ENCODE measurements at places on chromosomes 3 and 15. TPM values are rescaled to one million over a fixed set of nuclear protein-coding genes. Genes with fewer than 3 reads are reported as not detected.

HIGD2B gene
- not detected for total RNA-seq

CCDC12 gene
- total RNA-seq: 50.1 TPM

B3GNT5 gene
- total RNA-seq: 6.1 TPM

LRTM1 gene
- total RNA-seq: not detected

HTR3E gene
- total RNA-seq: not detected

FBN1 gene
- total RNA-seq: 143 TPM

CCR8 gene
- not detected for total RNA-seq

ZNF860 gene
- 0.74 TPM for total RNA-seq

XYLB gene
- 7.0 TPM for total RNA-seq

SUSD5 gene
- 1.4 TPM for total RNA-seq

FANCD2OS gene
- total RNA-seq: not detected

GP9 gene
- total RNA-seq: not detected

ITPKA gene
- 0.11 TPM for total RNA-seq

GOLGA8S gene
- total RNA-seq: 0.33 TPM

MELTF gene
- total RNA-seq: 0.53 TPM

DNA sequence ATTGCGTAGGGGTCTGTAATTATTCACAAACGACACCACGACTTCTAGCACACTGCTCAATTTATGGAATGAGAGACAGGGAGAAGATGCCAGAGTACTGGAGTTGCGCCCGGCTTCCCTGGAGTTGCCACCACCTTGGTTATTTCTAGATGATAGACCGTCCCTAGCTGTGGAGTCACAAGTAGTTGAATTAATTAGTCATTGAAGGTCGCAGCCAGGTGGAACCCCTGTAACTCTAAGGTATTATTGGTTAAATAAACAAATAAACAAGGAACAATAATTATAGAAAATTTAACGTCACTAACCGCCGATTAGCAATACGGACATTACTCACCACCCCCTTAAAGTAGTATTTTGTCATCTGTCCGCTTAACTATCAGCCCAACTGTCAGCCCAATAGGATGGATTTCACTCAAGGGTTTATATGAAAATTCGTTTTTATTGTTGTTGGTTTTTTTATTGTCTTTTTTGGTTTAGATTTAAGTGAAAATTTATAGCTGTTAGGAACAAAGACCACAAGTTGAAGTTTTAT is 911 bp upstream of the AZI2 start:
- DNase-seq: no peak

- no peak for DNase-seq
These were observed 251.2 kb upstream of the CTDSPL start for GRCh38 chr3:37610529-37610928.

GRCh38 chr15:95018888-95019545 is 787.7 kb downstream of the MCTP2 start:
- no peak for DNase-seq

DNA sequence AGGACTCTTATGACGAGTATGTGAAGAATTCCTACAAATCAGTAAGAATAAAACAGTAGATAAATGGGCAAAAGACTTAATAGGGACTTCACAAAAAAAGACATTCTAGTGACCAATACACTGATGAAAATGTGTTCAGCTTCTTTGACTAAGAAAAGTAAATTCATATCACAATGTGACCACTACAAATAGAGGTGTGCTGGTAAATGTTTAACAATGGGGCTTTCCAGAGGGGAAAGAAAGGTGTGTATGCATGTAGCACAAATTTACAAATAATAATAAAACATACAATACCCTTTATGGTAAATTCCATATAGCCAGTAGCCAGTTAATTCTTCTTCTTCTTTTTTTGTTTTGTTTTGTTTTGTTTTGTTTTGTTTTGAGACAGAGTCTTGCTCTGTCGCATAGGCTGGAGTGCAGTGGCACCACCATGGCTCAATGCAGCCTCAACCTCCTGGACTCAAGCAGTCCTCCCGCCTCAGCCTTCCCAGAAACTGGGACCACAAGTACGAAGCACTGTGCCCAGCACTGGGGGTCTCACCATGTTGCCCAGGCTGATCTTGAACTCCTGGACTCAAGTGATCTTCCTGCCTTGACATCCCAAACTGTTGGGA is 17.5 kb upstream of the NMD3 start:
- DNase-seq: no peak

GRCh38 chr3:136351351-136351750 is 101.2 kb downstream of the PCCB start:
- DNase-seq: no peak

DNA sequence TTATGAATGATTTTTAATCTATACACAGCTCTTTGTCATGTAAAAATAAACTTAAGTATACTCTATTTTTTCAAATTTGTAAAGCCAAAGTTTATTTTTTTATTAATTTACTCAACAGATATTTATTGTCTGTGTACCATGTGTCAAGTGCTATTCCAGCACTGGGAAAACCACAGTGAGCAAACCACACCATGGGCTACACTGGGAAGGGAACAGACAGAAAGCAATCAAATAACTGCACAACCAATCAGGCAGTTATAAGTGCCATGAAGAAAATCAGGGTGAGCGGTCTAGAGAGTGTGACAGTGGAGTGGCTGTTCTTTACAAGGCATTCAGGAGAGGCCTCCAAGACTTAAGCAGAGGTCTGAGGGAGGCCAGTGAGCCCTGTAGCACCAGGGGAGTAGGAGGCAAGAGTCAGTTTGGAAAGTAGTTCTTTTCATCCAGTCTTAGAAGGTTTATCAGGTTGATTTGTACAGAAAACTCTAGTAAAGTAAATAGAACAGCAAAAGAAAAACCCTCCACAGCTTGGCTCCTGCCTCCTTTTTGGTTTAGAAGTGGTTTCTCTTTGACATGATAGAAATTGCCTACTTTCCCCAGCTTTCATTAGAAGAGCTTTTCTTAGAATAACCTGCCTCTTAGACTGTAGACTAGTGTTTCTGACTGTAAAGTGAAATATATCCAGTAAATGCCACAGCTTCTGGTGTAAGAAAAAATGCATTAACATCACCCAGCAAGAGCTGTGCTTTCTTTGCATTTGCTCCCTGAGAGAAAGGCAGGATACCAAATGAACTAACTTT is 13.7 kb downstream of the EIF2AK4 start:
- DNase-seq: no peak

- peak; percentile 17 for DNase-seq
These were observed 115.4 kb upstream of the GALNT15 start for GRCh38 chr3:16059081-16059537.

GRCh38 chr15:43330780-43331087 is 361 bp upstream of the LCMT2 start:
- DNase-seq: no peak

DNA sequence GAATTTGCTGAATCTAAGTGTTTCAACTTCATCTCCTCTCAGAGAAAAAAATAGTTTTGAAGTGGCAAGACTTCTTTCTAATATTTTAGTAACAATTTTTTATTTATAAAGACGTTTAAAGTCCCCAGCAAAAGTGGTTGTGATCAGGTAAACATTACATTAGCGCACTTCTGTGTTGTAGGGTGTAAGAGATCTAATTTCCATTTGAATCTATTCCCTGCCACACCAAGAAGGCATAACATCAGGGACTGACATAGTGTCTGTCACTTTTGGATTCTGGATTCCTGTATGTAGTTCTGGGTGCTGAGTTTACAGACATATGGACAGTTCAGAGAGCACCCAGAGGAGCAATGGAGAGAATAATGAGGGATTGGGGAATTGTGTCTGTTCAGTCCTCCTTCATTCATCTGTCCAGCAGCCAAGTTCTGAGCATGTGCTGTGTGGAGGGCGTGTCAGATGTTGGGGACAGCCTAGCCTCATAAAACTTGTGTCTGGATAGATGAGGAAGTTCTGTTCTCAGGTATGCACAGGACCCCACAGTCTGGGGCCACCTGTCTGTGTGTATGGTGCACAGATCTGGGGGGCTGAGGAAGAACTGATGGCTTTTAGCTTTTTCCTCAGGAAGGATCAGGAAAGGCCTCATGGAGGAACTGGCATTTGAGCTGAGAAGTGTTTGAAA is 65.6 kb downstream of the MAP2K5 start:
- DNase-seq: no peak

- no peak for DNase-seq
These were observed 6.4 kb upstream of the EID1 start for GRCh38 chr15:48871542-48871941.

DNA sequence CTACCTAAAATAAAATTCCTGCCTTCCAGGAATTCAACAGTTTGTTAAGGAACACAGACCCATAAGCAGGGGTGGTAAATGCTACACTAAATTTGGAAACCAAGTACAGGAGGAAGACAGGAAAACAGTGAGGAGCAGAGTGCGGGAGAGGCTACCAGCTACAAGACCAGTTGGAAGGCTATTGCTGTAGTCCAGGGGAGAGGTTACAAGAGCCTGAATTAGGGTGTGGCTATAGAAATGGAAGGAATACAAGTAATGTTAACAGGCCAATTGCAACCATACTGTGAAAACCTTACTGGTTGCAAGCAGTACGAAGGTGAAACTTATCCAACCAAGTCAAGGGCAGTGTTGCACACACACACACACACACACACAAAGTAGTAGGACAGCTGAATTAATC is 880 bp upstream of the ARMC8 start:
- no peak for DNase-seq

DNA sequence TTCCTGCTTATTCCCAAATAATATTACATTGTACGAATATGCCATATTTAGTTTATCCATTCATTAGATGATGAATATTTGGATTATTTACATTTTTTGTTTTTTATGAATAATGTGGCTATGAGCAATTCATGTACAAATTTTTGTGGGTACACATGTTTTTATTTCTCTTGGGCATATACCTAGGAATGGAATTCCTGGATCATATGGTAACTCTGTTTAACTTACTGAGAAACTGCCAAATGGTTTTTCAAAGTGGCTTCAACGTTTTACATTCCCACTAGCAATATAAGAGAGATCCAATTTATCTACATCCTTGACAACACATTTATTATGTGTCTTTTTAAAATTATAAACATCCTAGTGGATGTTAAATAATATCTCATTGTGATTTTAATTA is 362.0 kb upstream of the TMCO5A start:
- no peak for DNase-seq

GRCh38 chr3:144923046-144923775 is 951.6 kb downstream of the DIPK2A start:
- DNase-seq: no peak

DNA sequence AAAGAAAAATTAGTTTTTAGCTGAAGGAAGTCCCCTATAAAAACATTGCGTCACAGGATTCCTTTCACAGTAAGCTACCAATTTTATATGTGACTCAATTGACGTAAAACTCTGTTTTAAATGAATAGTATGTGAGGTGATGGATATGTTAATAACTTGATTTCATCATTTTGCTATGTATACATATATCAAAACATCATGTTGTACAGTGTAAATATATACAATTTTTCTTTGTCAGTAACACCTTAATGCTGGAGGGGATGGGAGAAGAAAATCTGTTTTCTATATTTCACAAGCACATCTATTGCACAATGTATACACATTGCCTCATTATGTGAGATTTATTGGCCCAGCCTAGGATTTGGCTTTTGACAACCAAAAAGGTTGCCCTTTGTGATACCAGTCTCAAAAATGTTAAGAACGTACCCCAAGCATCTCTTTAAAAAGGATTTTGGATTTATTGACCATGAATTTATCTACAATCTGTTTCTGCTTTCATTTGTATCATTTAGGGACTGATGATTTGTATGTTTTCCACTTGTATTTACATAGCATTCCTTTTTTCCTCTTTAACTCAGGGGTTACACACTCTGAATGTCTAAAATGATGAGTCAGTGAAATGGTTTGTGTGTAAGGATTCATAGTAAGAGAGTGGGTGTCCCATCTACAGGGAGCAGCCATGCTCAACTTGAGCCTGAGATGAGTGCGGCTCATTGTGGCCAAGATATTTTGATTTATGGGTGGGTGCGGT is 62.6 kb downstream of the CRTC3 start:
- no peak for DNase-seq

Measured in ovary (tissue), 10 donors.